Endodermal cell (in vitro differentiated cells): ENCODE measurements at places on chromosomes 12 and 14. TPM values are rescaled to one million over a fixed set of nuclear protein-coding genes. Genes with fewer than 3 reads are reported as not detected.

Gene LRFN5
- 1.8 and 3.2 TPM in 2 replicates for total RNA-seq

Gene GRIP1
- total RNA-seq: 41.0 to 43.8 TPM (median 42.8 TPM) in 3 replicates

Gene GPRC5D
- total RNA-seq: not detected in 3 replicates

Gene MEG3
- 5.0 and 5.3 TPM in 2 replicates for total RNA-seq

Gene ESPL1
- total RNA-seq: 18.5 to 52.2 TPM (median 50.7 TPM) in 3 replicates

Gene SLC2A14
- total RNA-seq: 33.5 to 263 TPM (median 35.9 TPM) in 3 replicates

Gene TMPO
- 95.3 to 209 TPM (median 203 TPM) in 3 replicates for total RNA-seq

Gene HVCN1
- 7.5 to 11.6 TPM (median 9.5 TPM) in 3 replicates for total RNA-seq

Gene OTUB2
- total RNA-seq: 6.7 to 7.3 TPM (median 6.8 TPM) in 3 replicates

Gene GLT8D2
- total RNA-seq: 0.69 to 1.8 TPM (median 1.7 TPM) in 3 replicates

Gene CCT2
- 216 to 329 TPM (median 284 TPM) in 3 replicates for total RNA-seq

Gene DIO3
- 14.0 and 24.2 TPM in 2 replicates for total RNA-seq

Gene VRTN
- total RNA-seq: 96.3 and 108 TPM in 2 replicates

Gene CLEC1B
- total RNA-seq: not detected in 2 replicates

Gene LMNTD1
- 53.2 and 54.7 TPM in 2 replicates for total RNA-seq

Gene KRT78
- not detected in 3 replicates for total RNA-seq

Gene AKAP5
- 0.75 to 2.2 TPM (median 2.0 TPM) in 3 replicates for total RNA-seq

Gene CISTR
- not detected in 3 replicates for total RNA-seq

Gene PTPRQ
- total RNA-seq: not detected in 3 replicates

Gene PLD4
- 0.11 TPM in 1 of 2 replicates, not detected in the other for total RNA-seq

Gene NOC4L
- 14.2 to 25.0 TPM (median 22.7 TPM) in 3 replicates for total RNA-seq

Gene DDX47
- 92.3 to 101 TPM (median 92.8 TPM) in 3 replicates for total RNA-seq

Gene SLC35F4
- not detected in 3 replicates for total RNA-seq

Gene IAPP
- not detected in 3 replicates for total RNA-seq

Gene ACSM4
- 11.4 to 24.2 TPM (median 13.9 TPM) in 3 replicates for total RNA-seq

Gene OASL
- total RNA-seq: not detected in 3 replicates
